Activated T-helper 1 cell treated with anti-CD3 and anti-CD28 coated beads, Interleukin-12 subunit alpha, Interleukin-12 subunit beta, Interleukin-2, Interleukin-4 antibody, amounts not matched to agents 30 ng/mL and 10 ng/mL and 1 ng/mL, durations not matched to agents 14 hours and 24 hours and 36 hours (primary cell): ENCODE measurements at places on chromosomes 3 and 15.

DNA sequence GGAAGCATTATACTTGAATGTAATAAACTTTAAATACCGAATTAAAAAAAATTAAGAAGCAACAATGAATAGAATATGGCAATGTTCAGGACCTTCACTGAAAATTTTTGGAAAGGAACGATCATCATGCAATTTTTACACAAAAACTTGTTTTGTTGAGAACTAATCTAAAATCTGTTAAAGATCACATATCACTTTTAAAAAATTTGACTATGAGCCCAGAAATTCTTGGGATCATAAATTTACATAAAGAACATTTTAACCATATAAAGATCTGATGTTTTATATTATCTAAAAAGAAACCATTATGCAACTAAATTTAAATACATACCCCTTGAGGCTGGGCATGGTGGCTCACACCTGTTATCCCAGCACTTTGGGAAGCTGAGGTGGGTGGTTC, 76.2 kb upstream of the MELTF start:
- H3K36me3 ChIP-seq = peaks cover 31% of the 10 kb centered on the region
- no peak overlapping the region for H3K4me3 ChIP-seq
- no peak for DNase-seq
- no peaks in the 10 kb centered on the region for H3K4me1 ChIP-seq

- no peaks in the 10 kb centered on the region for H3K36me3 ChIP-seq
- no peak for DNase-seq
- no peak overlapping the region for H3K27ac ChIP-seq
- H3K27me3 ChIP-seq = no peaks in the 10 kb centered on the region
- H3K4me1 ChIP-seq = no peaks in the 10 kb centered on the region
Measured at GRCh38 chr15:53588773-53589172, 170.7 kb downstream of the WDR72 start.

- no peaks in the 10 kb centered on the region for H3K27me3 ChIP-seq
- H3K27ac ChIP-seq = no peak overlapping the region
- peaks cover 59% of the 10 kb centered on the region for H3K36me3 ChIP-seq
- H3K4me3 ChIP-seq = no peak overlapping the region
Measured at GRCh38 chr3:192901435-192901834, 16.2 kb downstream of the MB21D2 start.

DNA sequence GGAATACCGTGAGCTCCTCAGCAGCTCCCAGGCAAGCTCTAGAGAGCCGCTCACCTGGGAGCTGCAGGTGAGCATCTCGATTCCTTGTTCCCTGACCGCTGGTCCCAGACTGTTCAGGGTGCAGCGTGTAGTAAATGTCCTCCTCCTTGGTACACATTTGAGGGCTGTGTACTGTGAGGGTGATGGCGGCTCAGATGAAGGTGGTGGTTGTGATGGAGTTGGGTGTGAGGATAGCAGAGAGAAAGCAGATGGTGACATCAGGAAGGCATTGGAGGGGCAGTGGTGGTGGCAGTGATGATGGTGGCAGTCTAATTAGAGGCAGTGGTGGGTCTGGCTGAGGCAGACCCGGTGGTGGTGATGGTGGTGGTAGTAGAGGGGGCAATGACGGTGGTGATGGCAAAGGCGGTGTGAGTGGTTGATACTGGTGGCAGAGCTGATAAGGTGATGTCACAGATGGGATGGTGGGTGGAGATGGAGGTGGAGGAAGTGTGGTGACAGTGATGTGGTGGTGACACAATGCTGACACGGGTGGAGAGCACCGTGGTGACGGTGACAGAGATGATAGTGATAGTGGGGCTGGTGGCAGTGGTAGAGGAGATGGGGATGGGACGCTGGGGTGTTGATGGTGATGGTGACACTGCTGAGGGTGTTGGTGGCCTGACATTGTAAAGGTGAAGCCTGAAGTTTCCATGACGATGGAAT, at the start of gene DNAJB8:
TSS of gene DNAJB8 (minus strand) at position 51 of the 702 bp plus-strand sequence. CDS start 3,645 bp downstream, outside the sequence.
- no peak within 1 kb of the TSS for H3K4me3 ChIP-seq
- H3K36me3 ChIP-seq = no peaks in the 10 kb centered on the region
- DNase-seq = peak; percentile 55
- peaks cover 32% of the 10 kb centered on the region for H3K4me1 ChIP-seq

DNA sequence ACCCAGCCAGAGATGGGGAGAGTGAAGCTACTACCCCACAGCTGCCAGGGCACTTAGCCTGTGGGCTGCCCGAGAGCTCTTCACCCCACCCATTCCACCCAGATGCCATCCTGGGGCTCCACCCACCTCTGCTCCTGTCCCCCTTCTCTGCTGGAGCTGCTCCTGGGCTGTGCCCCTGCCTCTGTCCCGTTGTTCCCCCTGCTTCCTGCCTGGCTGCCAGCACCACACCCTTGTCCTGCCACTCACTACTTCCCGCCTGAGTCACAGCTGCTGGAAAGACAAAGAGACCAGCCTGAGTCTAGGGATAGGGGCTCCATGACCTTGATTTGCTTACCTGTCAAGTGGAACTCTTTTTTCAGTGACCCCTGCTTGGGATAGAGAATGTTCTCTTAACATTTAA, 12.4 kb downstream of the GNAI2 start:
- H3K27ac ChIP-seq = peak overlapping the region; percentile 91
- no peak for DNase-seq
- peaks cover 53% of the 10 kb centered on the region for H3K4me1 ChIP-seq
- H3K27me3 ChIP-seq = no peaks in the 10 kb centered on the region

DNA sequence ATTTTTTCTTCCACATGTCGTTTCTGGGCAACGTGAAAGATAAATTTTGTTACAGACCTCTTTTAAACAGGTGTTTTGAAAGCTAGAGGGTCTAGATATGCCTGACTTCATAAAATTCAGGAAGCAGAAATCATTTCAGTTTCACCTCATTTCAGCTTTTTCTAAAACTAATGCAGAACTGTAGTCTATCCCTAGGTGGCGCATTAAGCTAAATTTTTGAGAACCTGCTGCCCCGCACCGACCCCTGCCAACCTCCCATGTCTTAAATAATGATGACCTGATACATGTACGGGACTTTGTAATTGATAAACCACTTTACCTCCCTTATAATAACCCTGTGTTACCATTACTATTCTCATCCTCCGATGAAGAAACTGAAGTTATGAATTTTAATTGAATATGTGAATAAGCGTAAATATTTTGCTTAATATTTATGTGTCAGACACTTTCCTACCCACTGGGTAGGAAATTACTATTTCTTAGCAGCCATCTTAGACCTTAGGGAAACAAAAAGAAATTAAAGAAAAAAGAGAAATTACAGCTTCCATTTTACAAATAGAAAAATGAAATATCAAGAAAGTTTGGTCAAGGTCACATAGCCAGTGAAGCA, 78.7 kb upstream of the GCNT3 start:
- no peak overlapping the region for H3K27ac ChIP-seq
- peaks cover 12% of the 10 kb centered on the region for H3K4me1 ChIP-seq
- no peaks in the 10 kb centered on the region for H3K36me3 ChIP-seq
- H3K27me3 ChIP-seq = peaks cover 9% of the 10 kb centered on the region
- H3K4me3 ChIP-seq = no peak overlapping the region

GRCh38 chr3:14216257-14217048, 37.8 kb downstream of the LSM3 start:
- H3K36me3 ChIP-seq = no peaks in the 10 kb centered on the region
- H3K4me3 ChIP-seq = no peak overlapping the region
- H3K27ac ChIP-seq = no peak overlapping the region
- peaks cover 14% of the 10 kb centered on the region for H3K27me3 ChIP-seq

GRCh38 chr3:86890741-86891396, 100.1 kb downstream of the VGLL3 start:
- H3K4me3 ChIP-seq = no peak overlapping the region
- no peaks in the 10 kb centered on the region for H3K36me3 ChIP-seq

DNA sequence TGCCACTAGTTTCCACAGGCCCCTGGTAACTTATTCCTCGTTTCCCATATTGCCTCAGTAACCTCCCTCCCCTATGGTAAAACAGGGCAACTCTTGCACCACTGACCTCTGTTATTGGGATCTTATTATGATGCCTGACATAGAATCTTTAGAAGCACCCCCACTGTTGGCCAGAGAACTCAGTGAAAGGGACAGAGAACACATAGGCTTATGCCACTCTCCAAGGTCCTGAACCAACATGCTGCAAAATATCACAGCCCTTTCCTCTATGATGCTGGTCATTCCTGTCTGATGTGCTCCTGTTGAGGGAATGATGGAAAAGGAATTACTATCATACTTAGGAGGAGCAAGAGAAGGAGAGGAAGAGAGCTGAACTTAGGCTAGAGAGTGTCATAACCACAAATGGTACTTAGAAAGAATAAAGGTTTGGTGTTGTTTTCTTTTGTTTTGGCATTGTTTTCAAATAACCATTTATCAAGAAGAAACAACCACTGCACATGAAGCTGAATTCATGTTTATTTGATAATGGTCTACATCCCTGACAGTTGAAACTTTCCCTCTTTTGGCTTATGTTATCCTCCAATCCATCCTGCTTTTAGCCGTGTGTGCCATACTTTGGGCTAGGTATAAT, 330.2 kb downstream of the EPHB1 start:
- H3K4me1 ChIP-seq = no peaks in the 10 kb centered on the region
- H3K4me3 ChIP-seq = no peak overlapping the region
- H3K27ac ChIP-seq = no peak overlapping the region
- no peaks in the 10 kb centered on the region for H3K27me3 ChIP-seq
- H3K36me3 ChIP-seq = no peaks in the 10 kb centered on the region

DNA sequence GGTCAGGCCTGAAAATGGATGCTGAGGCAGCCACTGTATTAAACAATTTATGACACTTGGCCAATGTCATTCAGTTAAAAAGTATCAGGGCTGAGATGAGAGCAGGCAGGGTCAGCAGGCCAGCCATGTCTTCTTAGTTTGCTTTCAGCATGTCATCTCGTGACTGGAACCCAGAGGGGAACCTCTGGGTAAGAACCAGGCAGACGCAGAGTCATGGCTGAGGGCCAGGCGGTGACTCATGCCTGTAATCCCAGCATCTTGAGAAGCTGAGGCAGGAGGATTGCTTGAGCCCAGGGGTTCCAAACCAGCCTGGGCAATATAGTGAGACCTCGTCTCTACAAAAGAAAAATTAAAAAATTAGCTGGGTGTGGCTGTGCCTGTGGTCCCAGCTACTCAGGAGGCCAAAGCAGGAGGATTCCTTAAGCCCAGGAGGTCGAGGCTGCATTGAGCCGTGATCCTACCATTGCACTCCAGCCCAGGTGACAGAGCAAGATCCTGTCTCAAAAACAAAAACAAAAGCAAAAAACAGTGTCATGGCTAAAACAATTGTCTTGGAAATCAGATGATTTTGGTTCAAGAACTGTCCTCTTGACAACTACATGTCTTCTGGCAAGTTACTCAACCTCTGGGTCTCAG, 11.7 kb downstream of the BCL2L10 start:
- H3K27ac ChIP-seq = no peak overlapping the region
- no peaks in the 10 kb centered on the region for H3K4me1 ChIP-seq
- H3K4me3 ChIP-seq = no peak overlapping the region
- no peaks in the 10 kb centered on the region for H3K36me3 ChIP-seq
- peaks cover 10% of the 10 kb centered on the region for H3K27me3 ChIP-seq

DNA sequence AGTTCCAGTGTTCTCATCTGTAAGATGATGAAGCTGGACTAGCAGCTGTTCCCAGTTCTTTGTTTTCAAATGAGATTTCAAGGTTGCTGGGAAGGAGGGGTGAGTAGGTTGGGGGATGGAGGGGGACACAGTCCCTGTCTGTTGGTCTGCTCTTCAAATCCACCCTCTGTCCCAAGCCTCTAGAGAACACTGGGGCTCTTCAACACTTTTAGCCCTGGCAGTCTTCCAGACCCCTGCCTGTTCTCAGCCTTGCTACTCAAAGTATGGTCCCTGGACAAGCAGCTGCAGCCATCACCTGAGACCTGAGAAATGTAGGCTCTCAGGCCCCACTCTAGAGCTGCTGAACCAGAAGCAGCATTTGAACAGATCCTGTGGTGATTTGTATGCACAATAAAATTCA, 41.3 kb downstream of the NEK11 start:
- H3K4me3 ChIP-seq = no peak overlapping the region
- H3K27ac ChIP-seq = no peak overlapping the region
- H3K27me3 ChIP-seq = peaks cover 13% of the 10 kb centered on the region
- H3K36me3 ChIP-seq = no peaks in the 10 kb centered on the region

DNA sequence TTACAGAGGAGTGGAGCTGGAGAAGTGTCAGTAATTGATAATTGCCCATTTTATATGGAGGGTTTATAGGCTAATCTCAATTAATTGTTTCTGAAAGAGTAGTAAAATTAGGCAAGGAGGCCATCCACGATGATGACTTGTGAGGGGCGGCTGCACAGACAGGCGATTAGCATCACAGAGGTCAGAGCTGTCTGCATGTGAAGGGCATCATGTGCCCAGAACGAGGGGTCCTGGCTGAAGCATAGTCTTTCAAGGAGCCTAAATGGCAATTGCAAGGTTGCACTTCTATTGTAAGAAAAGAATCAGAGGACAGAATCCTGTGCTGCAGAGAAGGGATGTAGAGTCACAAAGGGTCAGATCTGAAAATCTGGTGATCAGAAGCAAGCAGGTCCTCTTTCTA, 196.6 kb downstream of the EBLN2 start:
- no peak overlapping the region for H3K4me3 ChIP-seq
- no peak for DNase-seq
- peaks cover 3% of the 10 kb centered on the region for H3K27me3 ChIP-seq

DNA sequence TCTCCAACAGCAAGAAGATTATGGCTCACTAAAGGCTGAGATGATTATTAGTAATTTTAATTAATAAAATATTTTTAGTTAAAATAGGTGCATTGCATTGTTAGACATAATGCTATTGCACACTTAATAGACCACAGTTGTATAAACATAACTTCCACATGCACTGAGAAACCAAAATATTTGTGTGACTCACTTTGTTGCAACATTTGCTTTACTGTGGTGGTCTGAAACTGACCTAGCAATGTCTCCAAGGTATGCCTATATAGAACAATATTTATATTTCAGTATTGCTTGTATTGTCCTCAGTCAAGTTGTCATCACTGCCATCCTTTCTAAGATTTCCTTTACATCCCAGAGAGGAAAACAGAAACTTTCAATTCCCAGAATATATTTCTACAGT, 1215.2 kb downstream of the SI start:
- H3K27ac ChIP-seq = no peak overlapping the region
- no peak overlapping the region for H3K4me3 ChIP-seq
- no peaks in the 10 kb centered on the region for H3K36me3 ChIP-seq
- no peak for DNase-seq
- H3K4me1 ChIP-seq = no peaks in the 10 kb centered on the region
- H3K27me3 ChIP-seq = no peaks in the 10 kb centered on the region

- peaks cover 6% of the 10 kb centered on the region for H3K4me1 ChIP-seq
- H3K4me3 ChIP-seq = no peak overlapping the region
- H3K36me3 ChIP-seq = no peaks in the 10 kb centered on the region
- no peaks in the 10 kb centered on the region for H3K27me3 ChIP-seq
- H3K27ac ChIP-seq = no peak overlapping the region
- DNase-seq = no peak
Measured at GRCh38 chr15:63073497-63074172, 31.1 kb downstream of the TPM1 start.

GRCh38 chr3:188573956-188574355, 420.0 kb downstream of the LPP start:
- H3K36me3 ChIP-seq = peaks cover 2% of the 10 kb centered on the region
- DNase-seq = no peak
- no peaks in the 10 kb centered on the region for H3K27me3 ChIP-seq
- H3K4me1 ChIP-seq = peaks cover 9% of the 10 kb centered on the region

- H3K4me1 ChIP-seq = peaks cover 21% of the 10 kb centered on the region
- no peaks in the 10 kb centered on the region for H3K36me3 ChIP-seq
- DNase-seq = peak; percentile 51
- H3K4me3 ChIP-seq = peak overlapping the region; percentile 16
- H3K27me3 ChIP-seq = peaks cover 2% of the 10 kb centered on the region
Measured at GRCh38 chr15:40878785-40879184, 4.8 kb upstream of the RHOV start.

- H3K36me3 ChIP-seq = peaks cover 70% of the 10 kb centered on the region
- H3K27ac ChIP-seq = peak overlapping the region; percentile 98
- H3K4me3 ChIP-seq = peak overlapping the region; percentile 95
- no peak for DNase-seq
- peaks cover 64% of the 10 kb centered on the region for H3K4me1 ChIP-seq
Measured at GRCh38 chr3:150759319-150759718, 3.6 kb downstream of the SIAH2 start.
